ENCODE measurements at places on chromosomes 12 and 14. TPM values are rescaled to one million over a fixed set of nuclear protein-coding genes. Genes with fewer than 3 reads are reported as not detected.

The GYS2 gene
- total RNA-seq, result not detected

The KITLG gene
- 71.7 TPM for total RNA-seq

The COX8C gene
- not detected for total RNA-seq

DNA sequence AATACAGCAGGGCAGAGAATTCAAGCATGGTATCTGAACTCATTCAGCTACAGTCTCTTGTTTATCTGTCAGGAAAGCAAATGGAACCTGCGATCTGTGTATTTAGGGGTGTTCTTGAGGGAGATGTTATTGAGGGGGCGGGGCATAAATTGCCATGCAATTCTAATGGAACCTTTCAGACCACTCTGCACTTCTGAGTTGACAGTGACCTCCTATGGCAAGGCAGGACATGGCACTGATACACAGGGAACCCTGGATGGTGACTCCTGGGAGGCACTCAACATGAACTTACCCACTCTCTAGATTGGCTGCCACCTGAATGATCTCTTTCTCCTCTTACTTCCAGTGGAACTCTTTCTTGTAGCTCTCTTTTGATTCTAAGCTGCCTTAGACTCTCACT, 787.3 kb downstream of the VRK1 start:
- H3K4me3 ChIP-seq, result no peak overlapping the region
- H3K36me3 ChIP-seq, result no peaks in the 10 kb centered on the region
- no peak overlapping the region for H3K27ac ChIP-seq
- no peaks in the 10 kb centered on the region for H3K27me3 ChIP-seq
- DNase-seq, result peak; percentile 47
- H3K4me1 ChIP-seq, result no peaks in the 10 kb centered on the region

DNA sequence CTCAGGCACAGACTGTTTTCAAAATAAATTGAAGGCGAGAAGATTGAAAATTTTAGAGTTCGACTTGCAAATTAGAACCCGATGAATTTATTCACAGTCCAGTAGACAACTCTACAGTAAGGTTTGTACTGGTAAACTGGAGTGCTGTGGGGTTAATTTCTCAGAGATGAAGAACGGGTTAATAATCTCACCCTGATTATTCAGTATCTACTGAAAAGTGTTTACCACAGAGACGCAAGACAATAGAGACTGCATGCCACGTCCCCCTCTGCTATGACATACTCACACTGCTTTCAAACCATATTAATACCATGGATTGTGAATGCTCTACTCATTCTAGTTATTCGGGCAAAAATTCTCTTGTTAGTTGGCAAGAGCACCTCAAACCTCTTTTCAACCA, 36.1 kb downstream of the CFL2 start:
- no peak overlapping the region for H3K27ac ChIP-seq
- no peak for DNase-seq
- H3K36me3 ChIP-seq, result no peaks in the 10 kb centered on the region
- H3K4me3 ChIP-seq, result no peak overlapping the region
- H3K4me1 ChIP-seq, result no peaks in the 10 kb centered on the region
- no peaks in the 10 kb centered on the region for H3K27me3 ChIP-seq

DNA sequence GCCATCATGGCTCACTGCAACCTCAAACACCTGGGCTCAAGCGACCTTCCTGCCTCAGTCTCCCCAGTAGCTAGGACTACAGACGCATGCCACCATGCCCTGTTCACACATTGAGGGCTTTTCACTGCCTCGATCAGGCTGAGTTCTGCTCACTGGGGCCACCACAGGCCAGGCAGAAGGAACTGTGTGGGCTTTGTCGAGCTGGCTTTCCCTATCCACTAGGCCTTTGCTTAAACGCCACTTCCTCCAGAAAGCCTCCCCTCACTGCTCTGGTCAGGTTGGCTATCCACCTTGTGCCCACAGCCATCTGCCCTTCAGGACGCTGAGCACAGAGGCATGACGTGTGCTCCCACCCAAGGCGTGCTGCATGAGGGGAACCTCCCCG, 45.2 kb downstream of the MLXIP start:
- peaks cover 67% of the 10 kb centered on the region for H3K4me1 ChIP-seq
- no peak for DNase-seq
- H3K27ac ChIP-seq, result no peak overlapping the region
- no peaks in the 10 kb centered on the region for H3K27me3 ChIP-seq
- H3K36me3 ChIP-seq, result peaks cover 15% of the 10 kb centered on the region

DNA sequence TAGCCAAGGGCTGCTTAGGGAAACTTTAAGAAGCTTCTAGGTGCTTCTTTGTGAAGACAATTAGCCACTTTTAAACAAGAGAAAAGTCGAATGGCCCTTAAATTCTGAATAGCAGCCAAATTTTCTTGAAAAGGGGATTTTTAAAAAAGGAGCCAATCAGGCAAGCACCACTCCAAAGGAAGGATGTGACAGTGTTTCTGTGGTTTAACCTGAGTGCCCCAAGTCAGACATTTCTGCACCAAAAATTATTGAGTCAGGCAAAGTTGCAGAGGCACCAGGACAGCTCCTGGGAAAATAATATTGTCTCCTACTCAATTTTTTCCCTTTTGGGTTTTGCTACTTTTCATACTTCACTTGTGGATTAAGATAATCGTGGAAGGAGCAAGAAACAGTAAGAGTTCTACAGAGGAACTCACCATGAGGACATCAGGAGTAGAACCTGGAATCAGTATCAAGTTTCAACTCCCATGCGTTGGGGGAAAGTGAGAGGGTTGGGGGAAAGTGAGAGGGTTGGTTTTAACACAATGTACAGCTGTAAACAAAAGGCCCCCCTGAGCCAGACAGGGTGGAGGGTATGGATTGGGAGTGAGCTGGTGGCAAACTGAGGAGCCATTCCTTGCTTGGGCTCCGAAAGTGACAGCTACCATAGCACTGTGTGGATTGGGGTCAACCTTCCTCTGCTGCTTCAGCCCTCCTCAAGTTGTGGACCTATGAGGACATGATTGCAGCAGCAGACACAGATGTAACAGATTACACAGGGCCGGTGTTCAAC, 90.8 kb downstream of the SLC38A1 start:
- no peak for DNase-seq
- H3K27ac ChIP-seq, result no peak overlapping the region
- no peaks in the 10 kb centered on the region for H3K27me3 ChIP-seq
- no peak overlapping the region for H3K4me3 ChIP-seq

DNA sequence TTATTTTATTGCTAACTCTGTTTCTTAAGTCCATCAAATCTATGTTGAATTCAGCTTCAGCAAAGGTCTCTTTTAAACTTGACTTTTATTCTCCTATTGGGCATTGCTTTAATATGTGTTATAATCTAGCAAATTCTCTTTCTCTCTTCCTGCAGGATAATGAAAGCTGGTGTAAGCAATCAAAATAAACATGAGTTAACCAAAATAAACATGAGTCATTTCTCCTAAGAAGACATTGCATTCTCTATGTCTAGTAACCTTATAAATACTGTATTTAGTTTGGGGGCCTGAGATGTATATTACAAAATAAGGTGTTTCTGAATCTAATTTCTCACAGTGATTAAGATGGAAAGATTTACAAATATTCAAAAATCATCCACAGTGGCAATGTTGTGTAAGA, 739.1 kb upstream of the ATXN7L3B start:
- no peaks in the 10 kb centered on the region for H3K4me1 ChIP-seq
- no peak overlapping the region for H3K4me3 ChIP-seq
- DNase-seq, result no peak

DNA sequence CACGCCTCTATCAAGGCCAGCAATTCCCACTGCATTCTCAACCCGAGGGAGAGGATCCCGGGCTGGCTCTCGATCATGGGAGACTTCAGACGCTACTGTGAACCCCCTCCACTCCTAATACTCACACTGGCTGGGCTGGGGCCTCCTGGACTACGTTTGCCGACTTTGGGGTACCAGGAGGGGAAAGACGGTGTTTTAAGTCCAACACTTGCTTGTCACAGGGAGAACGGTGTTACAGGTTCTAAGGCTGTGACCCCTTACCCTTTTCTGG, 463 bp downstream of the NACA start:
- H3K4me1 ChIP-seq, result peaks cover 55% of the 10 kb centered on the region
- no peak for DNase-seq
- peak overlapping the region; percentile 92 for H3K27ac ChIP-seq
- no peaks in the 10 kb centered on the region for H3K27me3 ChIP-seq
- peaks cover 18% of the 10 kb centered on the region for H3K36me3 ChIP-seq

- H3K27me3 ChIP-seq, result no peaks in the 10 kb centered on the region
- peak overlapping the region; percentile 53 for H3K4me3 ChIP-seq
- no peak for DNase-seq
- peaks cover 4% of the 10 kb centered on the region for H3K4me1 ChIP-seq
Observed at GRCh38 chr14:76268047-76268431, 107.9 kb upstream of the ESRRB start.
